ENCODE measurements at places on chromosomes 4 and X. TPM values are rescaled to one million over a fixed set of nuclear protein-coding genes. Genes with fewer than 3 reads are reported as not detected.

ATP1B4 gene
- not detected for total RNA-seq

DNA sequence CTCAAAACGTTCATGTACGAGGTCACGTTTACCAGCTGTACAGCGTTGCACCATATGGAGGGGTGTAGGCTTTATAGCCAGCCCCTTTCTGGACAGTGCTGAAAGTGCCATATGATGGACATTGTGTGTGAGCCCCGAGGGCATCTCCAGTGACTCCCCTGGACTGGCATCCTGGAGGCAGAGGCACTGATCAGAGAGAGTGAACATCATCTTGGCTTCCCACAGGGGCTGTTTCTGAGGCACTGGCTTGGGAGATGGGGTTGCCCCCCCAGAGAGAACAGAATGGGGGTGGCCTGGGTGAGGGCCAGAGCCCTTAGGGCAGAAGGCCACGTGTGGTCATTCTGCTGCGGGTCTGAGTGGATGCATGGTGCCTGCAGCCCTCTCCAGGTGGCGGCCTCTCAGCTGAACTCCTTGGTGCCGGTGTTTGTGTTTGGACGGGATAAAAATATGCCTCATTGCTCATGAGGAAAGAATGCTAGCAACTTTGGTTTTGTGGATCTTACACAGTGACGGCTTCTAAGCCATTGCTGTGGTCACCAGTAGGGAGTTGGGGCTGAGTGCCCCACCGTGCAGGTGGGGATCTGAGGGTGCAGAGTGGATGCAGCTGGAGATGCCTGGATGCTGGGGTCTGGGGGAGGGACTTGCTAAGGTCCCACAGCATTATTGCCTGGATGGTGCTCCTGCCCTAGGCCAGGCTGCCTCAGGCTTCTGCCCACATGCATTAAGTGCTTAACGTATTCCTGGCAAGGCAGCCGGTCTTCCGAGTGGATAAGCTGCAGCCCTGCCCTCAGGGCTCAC lies 3.4 kb downstream of the WFS1 start:
- DNase-seq, result no peak

DNA sequence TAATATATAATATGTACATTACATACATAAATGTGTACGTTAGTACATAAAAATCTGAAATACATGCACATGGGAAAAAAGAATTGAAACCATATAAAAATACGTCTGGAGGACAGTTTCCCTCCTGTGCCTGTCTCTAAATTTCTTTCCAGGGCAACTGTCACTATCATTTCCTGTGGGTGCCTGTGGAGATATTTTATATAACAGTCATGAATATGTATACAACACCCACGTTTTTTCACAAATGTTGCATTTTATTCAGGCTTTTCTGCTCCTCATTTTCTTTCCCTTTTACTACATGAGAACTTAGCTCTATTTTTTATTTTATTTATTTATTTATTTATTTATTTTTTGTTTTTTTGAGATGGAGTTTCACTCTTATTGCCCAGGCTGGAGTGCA lies 24.2 kb upstream of the GRPEL1 start:
- no peak for DNase-seq

ATP2B3 gene
- 0.68 TPM for total RNA-seq

DNA sequence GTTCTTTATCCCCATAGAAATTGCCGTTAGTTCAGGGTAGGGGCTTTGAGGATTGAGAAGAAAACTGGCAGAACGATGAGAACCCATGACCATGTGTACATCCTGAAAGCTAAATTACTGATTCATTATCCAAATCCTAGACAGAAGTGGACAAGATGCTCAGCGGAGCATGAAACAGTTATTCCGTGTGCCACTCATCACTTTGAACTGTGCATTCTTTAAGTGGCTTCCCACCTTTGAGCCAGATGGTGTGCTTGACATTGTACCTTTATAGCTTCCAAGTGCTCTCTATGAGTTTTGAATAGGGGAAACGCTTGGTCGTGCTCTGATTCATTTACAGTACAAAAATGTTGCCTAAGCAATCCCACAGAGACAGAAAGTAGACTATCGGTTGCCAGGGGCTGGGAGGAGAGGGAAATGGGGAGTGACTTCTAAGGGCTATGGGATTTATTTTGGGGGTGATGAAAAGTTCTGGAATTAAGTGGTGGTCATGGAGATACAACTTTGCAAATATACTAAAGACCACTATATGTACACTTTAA lies 100.0 kb downstream of the DOCK11 start:
- DNase-seq, result no peak

DNA sequence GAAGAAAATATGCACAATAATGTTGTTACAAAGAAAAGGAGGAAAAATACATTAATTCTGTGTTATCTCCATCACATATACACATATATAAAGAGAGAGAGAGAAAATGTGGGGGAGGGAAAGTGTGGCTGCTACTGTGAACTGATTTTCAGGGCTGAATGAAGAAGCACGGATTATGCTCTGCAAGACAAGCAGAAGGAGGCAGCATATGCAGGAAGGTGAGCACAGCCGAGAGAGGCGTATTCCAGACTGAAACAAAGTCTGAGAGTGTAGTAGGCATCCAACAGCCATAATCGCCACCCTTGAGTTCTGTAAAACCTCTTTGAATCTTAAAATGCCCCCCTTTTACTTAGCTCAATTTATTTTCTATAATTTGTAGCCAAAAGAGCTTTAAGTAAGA lies 1081.8 kb upstream of the GRID2 start:
- no peak for DNase-seq

All from thoracic aorta (tissue), 2 donors.